Spinal cord (tissue), 10 donors: ENCODE measurements at places on chromosomes 2 and 18.

DNA sequence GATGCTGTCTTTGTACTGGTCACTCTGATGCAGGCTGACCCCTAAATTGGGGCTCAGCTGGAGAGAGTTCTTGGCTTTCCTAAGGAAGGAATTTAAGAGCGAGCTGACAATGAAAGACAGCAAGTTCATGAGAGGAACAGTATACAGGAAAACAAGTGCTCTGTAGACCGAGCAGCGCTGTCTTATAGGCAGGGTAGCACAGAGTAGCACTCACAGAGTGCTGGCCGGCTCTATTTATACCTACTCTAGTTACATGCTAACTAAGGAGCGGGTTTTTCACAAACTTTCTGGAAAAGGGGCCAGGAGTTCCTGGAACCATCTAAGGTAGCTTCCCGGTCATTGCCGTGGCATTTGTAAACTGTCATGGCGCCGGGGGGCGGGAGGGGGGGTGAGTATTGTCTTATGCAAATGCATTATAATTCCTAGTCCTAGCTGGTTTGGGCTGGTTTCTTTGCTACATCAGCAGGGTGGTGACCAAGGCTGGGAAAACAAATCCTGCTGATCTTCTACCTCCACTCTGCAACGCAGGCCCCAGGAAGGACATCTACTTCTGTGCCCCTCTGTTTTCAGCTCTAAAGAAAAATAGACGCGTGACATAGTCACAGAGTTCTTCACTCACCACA lies 31.6 kb upstream of the MAP3K20 start:
- H3K27me3 ChIP-seq: no peaks in the 10 kb centered on the region
- DNase-seq: no peak
- no peak overlapping the region for H3K27ac ChIP-seq
- no peaks in the 10 kb centered on the region for H3K4me1 ChIP-seq

DNA sequence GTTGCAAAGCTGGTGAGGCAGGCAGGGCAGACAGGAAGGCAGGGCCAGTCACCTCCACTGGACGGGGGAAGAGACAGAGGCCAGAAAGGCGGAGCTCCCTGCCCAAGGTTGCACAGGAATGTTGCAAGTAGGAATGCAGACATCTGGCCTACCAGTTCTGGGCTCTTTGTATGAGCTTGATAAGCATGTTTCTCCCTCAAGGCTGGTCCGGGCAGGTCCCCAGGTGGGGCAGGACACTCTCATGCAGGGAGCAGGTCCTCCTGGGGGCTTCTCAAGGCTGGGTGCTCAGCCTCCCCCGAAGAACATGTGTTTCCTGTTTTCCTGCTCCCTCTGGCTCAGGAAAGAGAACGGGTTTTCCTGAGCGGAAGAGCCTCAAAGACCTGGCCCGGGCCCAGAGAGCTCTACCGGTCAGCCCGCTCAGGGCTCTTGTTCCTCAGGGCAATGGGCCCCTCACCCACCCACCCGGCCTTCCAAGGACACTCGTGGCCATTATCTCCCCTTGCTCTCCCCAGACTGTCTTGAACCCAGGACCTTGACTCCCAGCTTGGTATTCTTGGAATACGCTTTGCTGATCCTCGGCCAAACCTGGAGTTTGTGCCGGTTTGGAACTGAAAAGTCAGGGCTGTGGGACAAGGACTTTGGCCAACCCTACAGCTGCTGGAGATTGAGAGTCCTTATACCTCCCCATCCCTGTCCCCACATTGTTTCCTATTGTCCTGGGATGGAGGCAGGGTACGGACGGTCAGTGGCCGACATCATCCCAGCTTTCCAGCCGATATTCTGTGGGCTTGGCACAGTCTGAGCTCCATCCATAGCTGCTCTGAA lies 87.7 kb upstream of the HAAO start:
- no peak for DNase-seq
- no peaks in the 10 kb centered on the region for H3K36me3 ChIP-seq
- no peak overlapping the region for H3K4me3 ChIP-seq
- H3K27ac ChIP-seq: peak overlapping the region; percentile 16
- no peaks in the 10 kb centered on the region for H3K27me3 ChIP-seq
- H3K4me1 ChIP-seq: peaks cover 20% of the 10 kb centered on the region

GRCh38 chr18:36511791-36512352 lies 214.4 kb downstream of the FHOD3 start:
- H3K4me1 ChIP-seq: peaks cover 2% of the 10 kb centered on the region
- H3K4me3 ChIP-seq: no peak overlapping the region
- DNase-seq: no peak
- H3K27me3 ChIP-seq: no peaks in the 10 kb centered on the region

GRCh38 chr2:196142825-196143224 lies 28.6 kb downstream of the STK17B start:
- H3K27me3 ChIP-seq: no peaks in the 10 kb centered on the region
- H3K4me1 ChIP-seq: no peaks in the 10 kb centered on the region
- H3K27ac ChIP-seq: no peak overlapping the region
- peaks cover 12% of the 10 kb centered on the region for H3K36me3 ChIP-seq
- no peak for DNase-seq
- no peak overlapping the region for H3K4me3 ChIP-seq

DNA sequence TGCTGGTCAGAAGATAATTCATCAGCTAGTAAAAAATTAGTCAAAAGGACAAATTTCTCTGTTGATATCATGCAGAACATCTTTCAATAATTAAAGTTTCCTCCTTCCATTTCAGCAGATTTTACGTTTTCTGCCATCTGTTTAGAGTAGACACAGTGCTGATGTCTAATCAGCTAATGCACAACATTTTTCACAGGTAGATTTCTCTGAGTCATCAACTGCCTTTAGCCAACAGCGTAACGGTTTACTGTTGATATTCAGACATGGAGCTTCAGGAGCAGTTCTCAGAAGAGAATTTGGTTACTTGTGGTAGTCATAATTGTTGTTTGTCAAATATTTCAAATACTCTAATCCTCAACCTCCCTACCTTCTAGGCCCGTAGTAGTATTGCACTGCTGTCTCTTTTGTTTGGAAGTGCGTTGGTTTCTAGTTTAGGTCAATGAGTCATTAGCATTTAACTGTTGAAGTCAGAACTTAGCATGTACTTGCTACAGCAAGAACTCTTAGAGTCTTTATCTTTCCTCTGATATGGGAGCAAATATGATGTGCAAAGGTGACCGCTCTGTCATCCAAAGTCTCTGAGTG lies 86.8 kb upstream of the TFPI start:
- no peak overlapping the region for H3K27ac ChIP-seq
- H3K27me3 ChIP-seq: no peaks in the 10 kb centered on the region
- H3K36me3 ChIP-seq: no peaks in the 10 kb centered on the region
- H3K4me1 ChIP-seq: no peaks in the 10 kb centered on the region
- DNase-seq: no peak

GRCh38 chr2:167271932-167272331 lies 383.7 kb downstream of the XIRP2 start:
- H3K4me3 ChIP-seq: no peak overlapping the region
- no peaks in the 10 kb centered on the region for H3K36me3 ChIP-seq
- no peaks in the 10 kb centered on the region for H3K27me3 ChIP-seq
- DNase-seq: no peak
- no peak overlapping the region for H3K27ac ChIP-seq

- H3K4me3 ChIP-seq: no peak overlapping the region
- no peak overlapping the region for H3K27ac ChIP-seq
- H3K36me3 ChIP-seq: no peaks in the 10 kb centered on the region
- DNase-seq: no peak
Measured at GRCh38 chr2:182316950-182317349, 109.9 kb downstream of the PDE1A start.

DNA sequence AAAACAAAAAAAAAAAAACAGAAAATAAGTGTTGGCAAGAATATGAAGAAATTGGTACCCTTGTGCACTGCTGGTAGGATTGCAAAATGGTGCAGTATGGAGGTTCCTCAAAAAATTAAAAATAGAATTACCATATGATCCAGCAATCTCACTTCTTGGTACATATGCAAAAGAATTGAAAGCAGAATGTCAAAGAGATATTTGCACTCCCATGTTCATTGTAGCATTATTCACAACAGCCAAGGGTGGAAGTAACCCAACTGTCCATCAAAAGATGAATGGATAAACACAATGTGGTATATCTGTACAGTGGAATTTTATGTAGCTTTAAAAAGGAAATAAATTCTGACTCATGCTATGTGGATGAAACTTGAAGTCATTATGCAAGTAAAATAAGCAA lies 72.8 kb upstream of the POU3F3 start:
- H3K27ac ChIP-seq: no peak overlapping the region
- peaks cover 4% of the 10 kb centered on the region for H3K4me1 ChIP-seq
- H3K36me3 ChIP-seq: no peaks in the 10 kb centered on the region
- no peaks in the 10 kb centered on the region for H3K27me3 ChIP-seq
- peak; percentile 26 for DNase-seq

GRCh38 chr2:80515964-80516363 lies 211.4 kb upstream of the LRRTM1 start:
- no peaks in the 10 kb centered on the region for H3K4me1 ChIP-seq
- no peak overlapping the region for H3K27ac ChIP-seq
- no peak overlapping the region for H3K4me3 ChIP-seq
- H3K27me3 ChIP-seq: no peaks in the 10 kb centered on the region
- no peaks in the 10 kb centered on the region for H3K36me3 ChIP-seq
- DNase-seq: no peak

- no peak overlapping the region for H3K4me3 ChIP-seq
- H3K36me3 ChIP-seq: peaks cover 2% of the 10 kb centered on the region
- DNase-seq: no peak
- H3K4me1 ChIP-seq: no peaks in the 10 kb centered on the region
Measured at GRCh38 chr18:79227621-79228020, 158.4 kb downstream of the ATP9B start.
